Mucosa of descending colon (tissue), 3 donors: ENCODE measurements at places on chromosomes 6 and 20. TPM values are rescaled to one million over a fixed set of nuclear protein-coding genes. Genes with fewer than 3 reads are reported as not detected.

SLPI gene
- total RNA-seq = 29.9 TPM

- no peak for DNase-seq
Observed at GRCh38 chr6:29793036-29793356, 34.6 kb upstream of the HLA-G start.

DNA sequence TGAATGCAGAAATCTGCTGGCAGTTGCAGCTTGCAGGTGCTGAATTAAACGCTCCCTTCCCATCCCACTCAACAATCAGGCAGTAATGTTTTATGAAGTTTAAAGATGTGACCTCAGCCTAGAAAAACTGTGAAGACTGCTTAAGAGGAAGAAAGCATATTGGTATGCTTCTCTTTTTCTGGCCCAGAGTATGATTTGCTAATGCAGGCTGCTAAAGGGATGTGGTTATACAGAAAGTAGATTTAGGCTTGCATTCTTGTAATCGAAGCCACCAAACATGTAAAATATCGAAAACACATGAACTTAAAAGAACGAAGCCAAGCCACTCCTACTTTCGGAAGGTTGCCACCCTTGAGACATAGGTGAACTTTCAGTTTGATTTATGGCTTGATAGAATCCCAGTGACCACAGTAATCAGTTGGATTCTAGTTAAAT is 40.7 kb downstream of the MAP3K5 start:
- DNase-seq = no peak

ENPP4 gene
- 23.2 TPM for total RNA-seq

- peak; percentile 81 for DNase-seq
Observed at GRCh38 chr20:46117704-46118467, at the start of gene CD40. Gene CD40, plus strand, starts transcription at chr20:46118314. Its CDS starts 30 bp downstream, at chr20:46118344.

HCK gene
- 6.2 TPM for total RNA-seq

DNA sequence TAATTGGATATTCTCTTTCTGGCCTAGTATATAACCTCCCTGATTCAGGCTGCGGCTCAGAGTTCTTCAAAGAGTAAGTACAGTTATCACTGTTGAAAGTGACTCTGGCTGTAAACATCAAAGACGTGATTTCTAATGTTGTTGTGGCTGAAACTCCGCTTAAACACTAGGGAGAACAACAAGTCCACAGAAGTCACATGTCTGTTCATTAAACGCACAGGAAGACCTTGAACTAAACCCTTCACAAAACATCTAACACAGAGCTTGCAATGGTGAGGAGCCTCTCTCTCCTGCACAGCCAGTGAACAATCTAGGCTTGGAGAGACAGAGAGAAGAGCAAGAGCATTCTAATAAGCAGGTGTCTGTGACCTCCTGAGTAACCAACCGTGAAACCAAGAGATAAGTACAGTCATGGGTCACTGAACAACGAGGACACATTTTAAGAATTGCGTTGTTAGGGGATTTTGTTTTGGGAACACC is 249.3 kb downstream of the PRKN start:
- no peak for DNase-seq

DNA sequence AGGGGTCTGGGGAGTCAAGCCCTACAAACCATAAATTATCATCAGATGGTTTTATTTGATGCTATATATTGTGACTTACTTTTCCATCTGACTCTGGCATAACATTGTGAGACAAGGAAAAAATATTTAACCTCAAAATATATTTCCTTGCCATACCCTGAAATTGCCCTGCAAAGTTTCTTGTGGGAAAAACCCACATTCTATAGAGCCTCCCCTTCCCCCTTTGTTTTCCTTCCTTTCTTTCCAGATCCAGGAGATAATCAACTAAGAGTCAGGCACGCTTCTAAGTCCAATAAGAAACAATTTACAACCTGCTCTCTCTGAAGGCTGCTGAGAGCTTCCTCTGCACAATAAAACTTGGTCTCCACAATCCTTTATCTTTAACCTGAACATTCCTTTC is 17.5 kb upstream of the HINT3 start:
- DNase-seq = no peak

- DNase-seq = no peak
Observed at GRCh38 chr20:10537850-10538480, 102.9 kb downstream of the SLX4IP start.

DNA sequence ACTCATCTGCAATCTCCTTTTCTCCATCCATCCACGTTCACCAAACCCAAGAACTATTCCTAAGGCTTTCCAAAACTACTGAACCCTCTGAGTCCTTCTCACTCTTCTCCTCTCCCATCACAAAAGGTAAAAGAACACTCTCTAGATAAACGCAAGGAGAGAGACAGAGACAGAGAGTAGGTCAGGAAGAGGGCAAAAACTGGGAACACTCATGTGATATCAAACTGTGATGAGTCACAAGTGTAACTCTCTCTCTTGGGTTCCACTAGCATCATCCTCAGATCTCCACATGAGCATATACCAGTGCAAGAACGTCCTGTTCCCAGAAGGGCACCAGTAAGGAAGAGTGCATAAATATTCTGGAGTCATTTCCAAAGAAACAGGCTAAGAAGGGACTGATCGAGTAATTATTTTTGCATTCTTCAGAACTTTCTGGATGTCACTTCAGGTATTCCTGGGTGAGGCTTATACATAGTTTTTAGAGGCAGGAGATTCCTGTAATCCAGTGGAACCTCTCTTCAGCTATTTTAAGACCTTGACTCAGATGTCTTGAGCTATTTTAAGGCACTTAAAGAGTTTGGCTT is 47.3 kb upstream of the STXBP5 start:
- no peak for DNase-seq
